Stimulated activated CD4-positive, alpha-beta T cell treated with anti-CD3 and anti-CD28 coated beads, Interleukin-1b, Interleukin-23, amount 100 ng/mL, for 48 hours (primary cell): ENCODE measurements at places on chromosomes 12 and 14.

GRCh38 chr12:52437508-52437907 lies 3.3 kb upstream of the KRT75 start:
- no peak for DNase-seq

- no peak for DNase-seq
These were observed 3.4 kb upstream of the FBRSL1 start for GRCh38 chr12:132486576-132486975.

GRCh38 chr14:68561531-68562007 lies 231.3 kb downstream of the ZFP36L1 start:
- no peak for DNase-seq

- no peak for DNase-seq
These were observed 282.8 kb downstream of the PAWR start for GRCh38 chr12:79407671-79408622.

DNA sequence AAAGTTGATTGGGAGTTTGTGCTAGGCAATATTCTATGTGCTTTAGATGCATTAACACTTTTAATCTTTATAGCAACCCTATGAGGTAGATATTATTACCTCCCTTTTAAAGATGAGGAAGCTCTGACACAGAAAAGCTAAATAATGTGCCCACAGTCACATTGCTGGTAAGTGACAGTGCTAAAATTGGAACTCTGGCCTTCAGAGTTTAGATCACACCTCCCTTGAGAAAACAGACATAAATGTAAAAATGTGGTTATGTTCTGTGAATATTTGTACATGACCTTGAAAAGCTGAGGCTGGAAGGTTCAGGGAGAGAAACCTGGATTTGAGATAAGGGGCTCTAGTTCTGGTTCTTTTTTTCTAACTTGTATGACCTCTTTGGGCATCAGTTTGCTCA lies 1.9 kb downstream of the ABHD4 start:
- no peak for DNase-seq

GRCh38 chr14:75461303-75461702 lies 33.5 kb downstream of the JDP2 start:
- no peak for DNase-seq

DNA sequence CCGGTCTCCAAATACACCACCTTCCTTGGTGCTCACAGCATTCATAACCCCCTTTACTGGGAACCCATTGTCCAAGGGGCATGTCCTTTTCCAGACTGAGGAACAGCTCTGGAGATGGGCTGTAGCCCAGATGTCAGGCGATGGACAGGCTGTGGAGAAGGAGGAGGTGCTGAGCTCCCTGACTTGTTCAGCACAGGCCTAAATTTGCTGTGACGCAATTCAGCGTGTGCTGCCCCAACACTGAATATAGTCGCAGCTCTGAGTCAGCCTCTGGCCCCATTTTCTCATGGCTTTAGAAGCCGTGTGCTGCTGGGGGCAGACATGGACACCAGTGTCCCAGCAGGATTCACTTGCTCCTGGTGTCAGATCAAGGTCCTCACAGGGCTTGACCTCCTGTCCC lies 269.1 kb downstream of the EMP1 start:
- DNase-seq, result no peak

DNA sequence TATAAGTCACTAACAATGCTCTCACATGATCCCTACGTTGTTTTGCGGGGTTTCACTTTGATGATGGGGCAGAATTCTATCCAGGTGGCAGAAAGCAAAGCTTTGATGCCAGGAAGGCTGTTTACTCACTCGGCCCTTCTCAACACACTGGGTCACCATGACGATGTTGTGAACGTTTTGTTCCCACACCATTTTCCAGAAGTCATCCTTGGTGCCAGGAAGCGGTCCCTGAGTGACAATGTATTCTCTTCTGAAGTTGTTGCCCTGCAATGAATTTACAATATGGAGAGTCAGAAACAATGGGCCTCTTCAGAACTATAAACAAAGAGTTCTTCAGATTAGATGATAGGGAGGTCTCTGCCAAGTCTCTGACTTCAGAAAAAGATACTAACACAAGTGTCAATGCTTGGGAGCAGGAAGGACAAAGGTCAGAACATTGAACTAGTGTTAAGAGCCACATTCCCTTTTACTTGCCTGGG lies 101.3 kb downstream of the PTPRB start:
- no peak for DNase-seq

DNA sequence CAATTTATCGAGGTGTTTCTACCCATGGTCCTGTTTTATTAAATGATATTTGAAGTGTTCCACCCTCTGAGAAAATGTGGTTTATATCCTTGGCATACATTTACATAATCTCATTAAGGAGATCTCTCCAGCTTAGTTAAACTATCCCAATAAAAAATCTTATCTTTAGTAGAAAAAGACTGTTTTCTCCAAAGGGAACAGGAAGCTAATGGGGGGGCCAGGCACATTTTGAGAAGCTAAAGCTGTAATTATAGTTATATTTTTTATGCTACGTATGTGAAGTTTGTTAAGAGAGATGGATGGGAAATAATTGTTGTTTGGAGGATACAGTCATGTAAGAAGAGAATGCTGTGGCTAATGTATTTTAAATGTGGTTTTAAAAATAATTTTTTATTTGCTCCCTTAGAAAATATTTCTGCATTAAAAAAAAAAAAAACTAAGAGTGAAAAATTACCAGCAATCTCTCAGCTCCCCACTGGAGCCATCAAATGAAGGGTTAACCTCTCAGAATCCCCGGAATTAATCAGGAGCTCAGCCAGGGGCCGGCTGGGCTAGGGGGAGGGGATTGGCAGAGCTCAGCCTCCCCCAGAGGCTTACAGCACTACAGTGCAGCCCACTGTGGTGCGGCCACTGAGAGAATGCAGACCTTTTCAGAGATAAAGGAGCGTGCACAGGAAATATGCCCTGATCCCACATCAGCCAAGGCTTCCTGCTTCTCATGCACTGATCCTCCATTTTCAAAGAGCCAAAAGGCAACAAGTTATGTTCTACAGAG lies 185.8 kb downstream of the EGLN3 start:
- DNase-seq, result no peak

DNA sequence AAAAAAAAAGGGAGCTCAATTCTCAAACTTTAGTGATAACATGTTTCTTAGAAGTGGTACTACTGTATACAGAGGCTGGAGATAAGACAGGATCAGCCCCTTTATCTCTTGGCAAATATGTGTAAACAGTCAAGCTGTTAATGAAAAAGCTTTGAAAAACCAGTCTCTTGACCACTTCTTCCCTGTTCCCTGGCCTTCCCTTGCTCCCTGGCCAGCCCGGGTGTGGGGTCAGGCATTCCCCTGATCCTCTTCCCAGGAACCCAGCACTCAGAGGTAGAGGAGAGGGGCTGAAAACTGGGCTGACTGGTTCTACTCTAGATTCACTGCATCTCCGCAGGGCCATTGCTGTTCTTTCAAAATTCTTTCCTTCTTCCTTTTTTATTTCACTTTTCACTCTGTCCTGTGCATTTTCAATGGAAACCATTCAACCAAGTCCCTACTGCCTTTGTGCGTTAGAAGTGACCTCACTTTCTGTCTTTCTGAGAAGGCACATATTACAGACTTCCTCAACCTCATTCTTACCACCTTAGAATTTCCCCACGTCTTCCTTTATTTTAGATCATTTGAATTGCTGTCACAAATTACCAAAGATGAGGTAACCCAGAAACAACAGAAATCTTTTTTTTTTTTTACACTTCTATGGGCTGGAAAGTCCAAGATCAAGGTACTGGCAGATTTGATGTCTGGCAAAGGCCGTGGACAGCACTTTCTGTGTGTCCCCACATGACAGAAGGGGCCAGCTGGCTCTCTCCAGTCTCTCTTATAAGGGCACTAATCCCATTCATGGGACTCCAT lies 5.7 kb downstream of the GNG2 start:
- no peak for DNase-seq

DNA sequence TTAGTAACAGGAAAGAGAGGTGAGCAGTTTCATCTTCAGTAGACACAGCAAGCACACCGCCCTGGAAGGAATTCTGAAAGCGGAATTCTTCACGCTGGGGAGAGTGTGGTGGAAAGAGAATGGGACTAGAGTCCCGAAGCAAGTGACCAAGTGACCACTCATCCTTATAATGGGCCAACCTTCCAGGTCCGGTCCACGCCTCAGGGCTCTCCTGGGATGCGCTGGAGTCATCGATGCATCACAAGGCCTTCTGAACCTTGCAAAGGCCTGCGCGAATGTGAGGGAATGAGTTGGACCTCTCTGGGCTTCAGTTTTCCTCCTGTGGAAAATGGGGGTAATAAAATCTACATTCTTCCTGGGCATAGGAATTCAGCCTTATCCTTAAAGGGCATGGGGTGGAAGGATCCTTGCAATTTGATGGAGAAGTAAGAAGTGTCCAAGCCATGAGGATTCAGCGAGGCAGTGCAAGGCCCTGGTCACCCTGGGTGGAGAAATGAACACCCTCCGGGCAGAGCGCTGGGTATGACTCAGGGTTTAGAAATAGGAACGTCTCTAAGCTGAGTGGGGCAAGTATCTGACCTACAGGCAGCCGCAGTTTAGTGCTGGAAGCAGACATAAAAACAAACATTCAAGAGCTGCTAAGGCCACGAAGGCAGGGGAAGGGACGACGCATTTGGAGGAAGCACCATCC lies 97.7 kb downstream of the SETD3 start:
- DNase-seq, result no peak

DNA sequence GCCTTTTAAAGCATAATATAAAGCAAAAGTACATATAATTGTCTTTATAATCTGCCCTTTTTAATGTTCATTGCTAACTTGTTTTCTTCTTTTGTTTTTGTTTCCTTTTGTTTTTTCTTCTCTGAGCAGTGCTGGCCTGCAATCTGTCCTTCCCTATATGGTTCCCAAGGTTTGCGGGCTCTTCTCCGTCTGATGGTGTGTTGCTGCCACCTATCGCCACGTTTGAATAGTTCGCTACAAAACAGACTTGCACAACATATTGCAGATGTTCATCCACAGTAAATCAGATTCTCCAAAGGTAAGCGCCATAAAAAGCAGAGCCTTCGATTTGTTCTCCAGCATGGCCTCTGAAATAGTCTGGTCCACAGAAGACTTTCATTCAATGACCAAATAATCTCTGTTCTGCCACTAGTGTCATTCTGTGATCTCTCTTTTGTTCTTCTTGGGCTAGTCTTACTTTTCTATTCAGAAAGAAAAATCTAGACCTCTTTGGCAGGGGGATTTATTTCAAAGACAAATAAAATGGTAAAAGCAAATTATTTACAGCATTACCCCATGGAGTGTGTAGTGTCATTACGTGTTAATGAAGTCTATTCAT lies 33.5 kb downstream of the C12orf50 start:
- DNase-seq, result peak; percentile 20

DNA sequence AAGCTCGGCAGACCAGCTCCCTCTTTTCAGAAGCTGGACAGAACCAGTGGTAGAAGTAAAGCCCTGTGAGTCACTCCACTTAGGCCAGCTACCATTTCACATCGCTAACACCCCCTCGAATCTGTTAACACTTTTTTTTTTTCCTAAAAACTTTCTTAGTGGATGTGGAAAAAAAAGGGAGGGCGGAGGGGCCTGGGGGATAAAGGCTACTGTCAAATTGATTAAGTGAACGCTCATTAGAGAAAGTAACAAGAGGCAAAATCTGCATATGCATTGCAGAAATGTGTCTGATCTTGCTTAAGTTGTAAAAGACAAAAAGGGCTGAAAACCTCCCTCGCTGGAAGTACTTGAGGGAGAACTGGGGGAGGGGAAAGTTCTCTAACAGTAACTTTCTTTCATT lies 86.6 kb upstream of the OTX2 start:
- no peak for DNase-seq

DNA sequence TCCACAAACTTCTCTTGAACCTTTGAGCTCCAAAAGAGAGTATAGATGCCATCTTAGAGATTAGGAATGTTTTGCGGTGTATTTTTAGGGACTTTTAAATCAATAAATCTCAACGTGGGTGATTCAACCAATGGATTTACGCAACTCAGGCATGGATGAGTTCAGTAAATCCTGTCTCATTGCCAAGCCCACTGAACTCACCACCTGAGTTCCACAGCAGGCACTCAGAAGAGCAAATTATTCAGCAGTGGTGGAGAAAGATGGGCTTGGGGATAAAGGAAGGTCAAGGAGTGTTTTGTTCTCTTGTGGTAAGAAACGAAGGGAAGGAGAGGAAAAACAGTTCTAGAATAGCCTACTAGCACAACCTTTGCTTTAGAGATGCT lies 68.7 kb upstream of the HMGA2 start:
- DNase-seq, result no peak

GRCh38 chr14:74656964-74657363 lies 44.9 kb upstream of the LTBP2 start:
- no peak for DNase-seq

GRCh38 chr14:34098045-34098984 lies 147.4 kb upstream of the EGLN3 start:
- no peak for DNase-seq

DNA sequence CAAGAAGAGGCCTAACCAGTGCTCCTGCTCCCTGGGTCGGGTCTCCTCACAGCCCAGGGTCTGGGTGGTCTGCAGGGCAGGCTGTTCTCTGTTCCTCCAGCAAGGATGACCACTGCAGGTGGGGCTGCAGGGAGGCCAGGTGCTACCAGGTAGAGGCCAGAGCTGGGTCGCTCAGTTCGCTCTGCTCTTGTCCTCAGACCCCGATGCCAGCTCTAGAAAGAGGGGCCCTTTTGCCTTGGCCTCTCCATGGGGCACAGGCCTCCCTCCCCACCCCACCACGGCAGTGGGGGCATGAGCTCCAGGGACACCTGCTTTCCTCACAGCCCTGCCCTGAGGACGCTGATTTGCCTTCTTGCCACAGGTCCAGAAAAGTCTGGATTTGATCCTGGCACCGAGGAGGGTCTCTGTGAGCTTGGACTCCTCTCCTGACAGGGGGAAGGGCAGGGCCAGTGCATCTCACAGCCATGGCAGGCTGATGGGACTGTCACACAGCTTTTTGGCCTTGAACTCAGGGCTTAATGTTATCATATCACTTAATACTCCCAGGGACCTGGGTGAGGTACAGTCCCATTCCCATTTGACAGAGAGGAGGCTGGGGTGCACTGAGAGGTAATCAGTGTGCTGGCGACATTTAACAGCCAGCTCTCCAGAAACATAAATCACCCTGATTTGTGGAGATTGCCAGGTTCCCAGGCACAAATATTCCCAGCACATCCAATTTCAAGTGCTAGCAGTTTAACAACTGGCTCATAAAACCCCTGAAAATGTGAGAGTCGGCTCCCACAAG lies 273.0 kb upstream of the SFSWAP start:
- no peak for DNase-seq

- no peak for DNase-seq
These were observed 147.9 kb upstream of the NCOR2 start for GRCh38 chr12:124715121-124715990.

DNA sequence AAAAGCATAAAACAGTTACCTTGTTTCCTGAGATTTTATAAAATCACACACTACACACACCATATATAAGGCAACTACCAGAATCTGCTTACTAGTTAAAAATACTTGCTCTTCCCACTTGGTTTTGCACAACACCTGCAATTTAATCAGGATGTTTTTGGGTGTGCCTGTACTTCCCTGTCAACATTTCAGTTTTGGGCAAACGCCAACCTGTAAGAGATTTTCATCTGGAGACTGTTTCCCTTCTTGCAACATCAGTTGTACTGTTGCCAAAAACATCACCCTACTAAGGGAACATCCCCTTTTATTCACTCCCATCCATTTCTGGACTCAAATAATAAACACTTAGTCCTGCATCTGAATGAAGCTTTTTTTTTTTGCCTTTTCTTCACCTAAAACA lies 172.3 kb downstream of the DUSP6 start:
- DNase-seq, result no peak

- no peak for DNase-seq
These were observed 360.5 kb downstream of the CACNA1C start for GRCh38 chr12:2413301-2413700.

- no peak for DNase-seq
These were observed 6.0 kb upstream of the MYF6 start for GRCh38 chr12:80701388-80701787.
